ENCODE measurements at places on chromosomes 6 and 20.

DNA sequence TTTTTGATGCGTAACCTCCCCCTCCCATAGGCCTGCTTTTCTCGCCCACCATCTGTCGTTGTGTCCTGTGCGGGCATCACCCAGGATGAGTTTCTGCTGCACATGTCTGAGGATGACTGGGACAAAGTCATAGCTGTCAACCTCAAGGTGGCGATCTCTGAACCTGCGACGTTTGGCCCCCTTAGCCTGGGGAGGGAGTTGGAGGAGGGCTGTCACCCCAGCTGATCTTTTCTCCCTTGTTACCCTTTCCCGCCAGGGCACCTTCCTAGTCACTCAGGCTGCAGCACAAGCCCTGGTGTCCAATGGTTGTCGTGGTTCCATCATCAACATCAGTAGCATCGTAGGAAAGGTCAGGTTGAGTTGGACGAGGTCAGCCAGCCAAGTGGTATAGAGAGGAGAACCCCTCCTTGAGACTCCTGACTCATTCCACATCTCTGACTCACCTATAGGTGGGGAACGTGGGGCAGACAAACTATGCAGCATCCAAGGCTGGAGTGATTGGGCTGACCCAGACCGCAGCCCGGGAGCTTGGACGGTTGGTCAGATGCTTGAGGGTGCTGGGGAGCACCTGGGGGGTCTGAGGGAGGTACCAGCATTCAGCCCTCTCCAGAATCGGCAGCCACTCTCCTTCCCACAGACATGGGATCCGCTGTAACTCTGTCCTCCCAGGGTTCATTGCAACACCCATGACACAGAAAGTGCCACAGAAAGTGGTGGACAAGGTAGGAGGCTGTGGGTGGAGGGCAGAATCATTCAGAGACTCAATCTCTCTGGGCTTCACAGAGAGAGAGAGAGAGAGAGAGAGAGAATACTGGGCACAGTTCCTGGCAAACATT, 954 bp downstream of the HSD17B8 start:
- DNase-seq, result no peak

- peak; percentile 17 for DNase-seq
Observed at GRCh38 chr6:87155842-87156815, 764 bp downstream of the ZNF292 start.

DNA sequence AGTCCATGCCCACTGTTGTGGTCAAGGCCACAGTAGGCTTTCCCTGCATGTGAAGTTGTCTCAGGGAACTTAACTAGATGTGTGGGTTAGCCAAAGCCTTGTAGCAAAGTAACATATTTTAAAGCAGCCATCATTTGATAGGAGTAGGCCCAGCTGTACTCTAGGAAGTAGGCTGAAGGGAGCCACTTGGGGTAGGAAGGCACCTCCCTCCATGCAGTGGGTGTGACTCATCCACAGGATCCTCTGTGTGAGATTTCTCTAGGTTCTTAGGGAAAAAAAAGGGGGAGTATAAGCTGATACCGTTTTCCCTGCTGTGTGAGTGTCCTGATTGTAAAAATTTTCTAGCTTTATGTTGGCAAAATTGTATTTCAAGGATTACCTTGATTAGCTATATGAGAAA, 44.7 kb downstream of the VAPB start:
- no peak for DNase-seq

DNA sequence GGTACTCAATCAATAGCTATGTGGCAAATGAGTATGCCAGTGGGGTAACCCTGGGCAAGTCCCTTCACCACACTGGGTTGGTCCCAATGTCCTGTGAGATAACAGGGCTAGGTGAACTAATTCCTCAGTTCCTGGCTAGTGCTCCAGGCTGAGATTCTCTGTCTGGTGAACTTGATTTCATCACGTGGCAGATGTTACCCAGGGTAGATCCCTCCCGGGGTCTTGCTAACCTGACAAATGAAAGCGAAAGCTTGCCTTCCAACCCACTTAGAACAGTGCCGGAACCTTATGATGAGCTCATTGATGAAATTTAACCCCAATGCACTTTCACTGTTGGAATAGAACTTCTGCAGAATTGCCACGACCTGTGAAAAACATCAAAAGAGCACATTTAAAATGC, 6.6 kb upstream of the ANKRD60 start:
- DNase-seq, result no peak
